ENCODE measurements at places on chromosomes 1 and 21. TPM values are rescaled to one million over a fixed set of nuclear protein-coding genes. Genes with fewer than 3 reads are reported as not detected.
A peak's percentile ranks its signal among the peaks of the same experiment; 100 is the strongest.

DNA sequence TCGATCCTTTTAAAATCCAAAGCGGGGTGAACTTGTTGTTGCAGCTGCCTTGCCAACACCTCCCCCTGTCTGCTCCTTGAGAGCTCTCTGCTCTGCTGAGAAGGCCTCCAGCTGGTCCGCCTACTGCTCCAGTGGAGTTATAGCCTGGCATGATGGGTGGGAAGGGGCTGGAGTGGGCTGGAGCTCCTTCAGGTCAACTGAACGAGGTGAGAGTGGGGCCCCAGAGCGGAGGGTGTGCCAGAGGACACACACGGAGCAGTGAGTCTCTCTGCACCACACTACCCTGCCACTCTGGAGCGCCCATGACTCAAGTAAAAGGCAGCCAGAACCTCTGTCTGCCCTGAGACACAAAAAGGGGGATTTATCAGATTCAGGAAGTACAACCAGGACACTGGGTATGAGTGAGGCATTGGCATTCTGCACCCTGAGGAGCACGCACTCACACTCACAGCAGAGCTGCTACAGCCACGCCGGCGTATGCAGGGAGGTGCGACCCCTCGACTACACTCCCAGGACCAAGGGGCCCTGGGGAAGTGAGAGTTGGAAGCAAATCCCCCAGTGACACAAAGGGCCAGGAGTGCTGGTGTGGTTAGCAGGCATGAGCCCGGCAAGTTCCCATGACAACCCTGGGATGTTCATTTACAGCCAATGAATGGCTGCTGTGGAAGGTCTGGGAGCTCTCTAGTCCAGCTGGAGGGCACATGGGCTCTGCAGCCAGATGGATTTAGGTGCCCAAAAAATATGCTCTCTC, 28.0 kb upstream of the EVA1B start:
- no peak for DNase-seq

DNA sequence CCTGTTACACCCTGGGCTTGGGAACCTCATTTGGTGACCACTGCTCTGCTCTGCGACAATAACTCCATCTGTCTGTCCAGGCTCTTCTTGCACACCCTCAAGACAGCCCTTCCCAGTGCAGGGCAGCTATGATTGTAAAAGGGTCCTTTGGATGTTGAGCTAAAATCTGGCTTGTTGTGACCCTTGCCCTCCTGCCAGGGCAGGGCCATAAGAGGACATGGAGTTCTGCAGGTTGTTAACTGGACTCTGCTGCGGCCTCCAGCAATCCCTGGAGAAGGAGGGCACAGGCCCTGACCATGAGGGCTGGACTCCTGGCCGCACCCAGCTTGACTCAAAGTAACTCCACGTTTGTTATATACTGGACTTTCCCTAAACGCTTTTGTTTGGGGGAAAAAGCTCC, 41.2 kb downstream of the DHCR24 start:
- DNase-seq = no peak

GRCh38 chr1:7224081-7224534, 438.9 kb downstream of the CAMTA1 start:
- DNase-seq = no peak

DNA sequence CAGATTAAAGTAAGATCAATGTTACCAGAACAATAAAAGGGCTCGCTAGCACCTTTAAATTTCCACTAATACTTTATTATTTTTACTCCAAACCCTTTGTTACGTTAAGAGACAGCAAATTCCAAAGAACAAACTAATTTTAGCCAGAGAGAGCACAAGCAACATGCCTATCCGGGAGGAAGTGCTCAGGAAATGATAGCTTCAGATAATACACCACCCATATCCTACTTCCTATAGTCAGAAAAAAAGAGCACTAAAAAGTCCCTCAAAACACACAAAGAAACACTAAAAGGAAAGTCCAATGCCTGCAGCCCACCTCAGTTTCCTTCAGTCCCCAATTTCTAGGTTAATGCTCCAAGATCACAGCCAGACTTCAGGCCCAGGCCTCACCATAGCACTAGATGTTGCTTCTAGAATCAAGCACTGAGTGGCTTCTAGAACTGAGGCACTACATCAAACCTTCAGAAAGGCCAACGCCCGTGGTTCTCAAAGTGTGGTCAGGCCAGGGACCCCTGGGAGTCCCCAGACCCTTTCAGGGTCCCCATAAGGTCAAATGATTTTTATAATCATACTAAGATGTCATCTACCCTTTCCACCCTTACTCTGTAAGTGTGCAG, 142.6 kb downstream of the PSMG1 start:
- DNase-seq = no peak

DNA sequence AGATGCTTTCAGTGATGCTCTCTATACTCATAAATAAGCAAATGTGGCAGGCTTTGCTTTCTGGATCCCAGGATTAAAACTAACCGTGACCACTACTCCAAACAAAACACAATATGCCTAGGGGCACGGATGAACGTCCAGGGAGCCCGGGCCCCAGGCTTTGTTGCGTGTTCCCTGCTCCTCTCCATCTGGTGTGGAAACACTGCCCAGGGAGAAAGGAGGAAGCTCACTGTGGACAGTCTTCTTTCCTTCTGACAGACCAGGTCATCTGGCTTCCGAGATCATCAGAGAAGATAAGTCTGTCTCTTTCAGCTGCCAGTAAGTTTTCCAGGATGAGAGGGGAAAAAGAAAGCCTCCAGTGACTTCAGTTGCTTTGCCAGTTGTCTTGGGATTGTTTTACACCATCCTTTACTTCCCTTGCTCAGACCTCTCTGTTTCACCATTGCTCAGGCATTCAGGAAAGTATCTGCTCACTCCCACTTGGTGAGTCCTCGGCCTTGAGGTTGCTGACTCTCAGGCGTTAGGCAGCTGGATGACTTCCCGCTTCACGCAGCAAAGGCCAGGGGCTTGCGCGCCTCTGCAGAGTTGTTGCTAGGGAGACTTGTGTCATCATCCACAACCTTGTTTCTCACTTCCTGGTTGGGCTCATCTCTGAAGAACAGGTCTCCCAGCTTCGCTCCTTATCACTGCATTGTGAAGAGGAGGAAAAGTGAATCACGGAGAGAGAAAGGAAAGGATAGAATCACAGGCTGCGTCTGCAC, 20.6 kb upstream of the PGD start:
- DNase-seq = peak; percentile 79

DNA sequence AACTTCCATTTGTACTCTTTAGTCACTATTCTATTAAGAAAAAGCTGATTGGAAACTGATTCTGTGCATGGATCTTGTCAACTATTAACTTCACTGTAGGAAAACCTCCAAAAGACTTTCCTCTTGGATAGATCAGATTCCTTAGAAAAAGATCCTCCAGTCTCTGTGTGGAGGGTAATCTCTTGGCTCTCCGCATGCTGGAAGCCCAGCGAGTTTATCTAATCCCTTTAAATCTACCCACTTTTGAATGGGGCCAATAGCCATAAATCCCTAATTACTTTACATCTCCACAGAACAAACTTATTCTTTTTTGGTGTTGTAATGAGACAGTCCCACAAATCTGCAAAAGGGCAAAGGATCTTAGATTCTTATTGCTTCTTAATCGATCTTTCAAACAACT, 1206.4 kb upstream of the ADGRL4 start:
- DNase-seq = no peak

Gene C2CD4D
- not detected for total RNA-seq

Gene GUCA2B
- not detected for total RNA-seq

All from NCI-H460 (cell line).